ENCODE measurements at places on chromosomes 1 and 21.

DNA sequence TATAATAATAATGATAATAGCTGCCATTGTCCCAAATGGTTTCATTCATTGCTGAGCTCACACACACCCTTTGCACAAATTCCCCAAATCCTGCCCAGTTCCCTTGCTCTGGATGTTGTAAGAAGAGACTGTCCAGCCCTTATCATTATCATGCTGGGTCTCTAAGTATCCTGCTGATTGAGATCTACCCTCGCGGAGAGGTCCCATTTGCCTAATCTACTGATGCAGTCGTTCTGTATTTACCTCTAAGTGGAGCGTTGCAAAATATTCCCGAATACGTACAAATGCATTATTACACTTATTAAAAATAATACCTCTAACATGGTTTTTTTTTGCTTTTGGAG is 51.2 kb downstream of the TNFRSF8 start:
- no peak for DNase-seq

GRCh38 chr1:176559878-176560277 is 96.9 kb downstream of the PAPPA2 start:
- no peak for DNase-seq

GRCh38 chr1:162019446-162019845 is 4.2 kb downstream of the OLFML2B start:
- DNase-seq = no peak

DNA sequence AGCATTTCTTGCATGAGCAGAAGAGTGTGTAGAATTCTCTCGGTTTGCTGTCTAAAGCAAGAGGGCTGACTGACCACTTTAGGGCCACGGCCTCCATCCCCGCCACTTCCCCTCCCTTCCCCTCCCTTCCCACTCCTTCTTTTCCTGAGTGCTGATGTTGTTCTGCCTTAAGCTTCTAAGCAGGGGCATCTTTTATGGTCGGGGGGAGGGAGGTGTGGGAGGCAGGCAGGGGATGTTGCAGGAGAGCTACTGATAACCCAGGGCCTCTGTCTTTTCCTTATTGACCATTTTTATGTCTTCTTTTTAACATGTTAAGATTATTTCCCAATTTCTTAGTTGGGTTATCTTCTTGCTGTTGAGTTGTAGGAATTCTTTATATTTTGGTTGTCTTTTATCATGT is 15.1 kb downstream of the USP25 start:
- no peak for DNase-seq

DNA sequence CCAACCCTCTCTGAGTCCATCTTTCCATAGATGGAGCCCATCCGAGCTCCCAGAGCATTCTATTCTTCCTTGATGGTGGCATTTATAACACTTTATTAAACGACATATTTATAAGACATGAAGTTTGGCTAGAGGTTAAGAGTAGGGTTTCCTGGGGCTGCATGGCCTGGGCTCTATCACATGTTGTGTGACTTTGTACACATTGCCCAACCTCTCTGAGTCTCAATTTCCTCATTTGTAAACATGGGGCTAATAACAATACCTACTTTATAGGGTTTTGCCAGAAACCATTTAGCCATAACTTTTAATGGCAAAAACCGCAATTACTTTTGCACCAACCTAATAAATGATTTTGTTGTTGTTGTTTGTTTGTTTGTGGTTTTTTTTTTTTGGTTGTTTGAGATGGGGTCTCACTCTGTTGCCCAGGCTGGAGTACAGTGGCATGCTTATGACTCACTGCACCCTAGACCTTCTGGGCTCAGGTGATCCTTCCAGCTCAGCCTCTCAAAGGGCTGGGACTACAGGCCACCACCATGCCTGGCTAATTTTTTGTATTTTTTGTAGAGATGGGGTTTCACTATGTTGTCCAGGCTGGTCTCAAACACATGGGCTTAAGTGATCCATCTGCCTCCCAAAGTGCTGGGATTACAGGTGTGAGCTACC is 13.9 kb upstream of the ASAP3 start:
- DNase-seq = no peak

DNA sequence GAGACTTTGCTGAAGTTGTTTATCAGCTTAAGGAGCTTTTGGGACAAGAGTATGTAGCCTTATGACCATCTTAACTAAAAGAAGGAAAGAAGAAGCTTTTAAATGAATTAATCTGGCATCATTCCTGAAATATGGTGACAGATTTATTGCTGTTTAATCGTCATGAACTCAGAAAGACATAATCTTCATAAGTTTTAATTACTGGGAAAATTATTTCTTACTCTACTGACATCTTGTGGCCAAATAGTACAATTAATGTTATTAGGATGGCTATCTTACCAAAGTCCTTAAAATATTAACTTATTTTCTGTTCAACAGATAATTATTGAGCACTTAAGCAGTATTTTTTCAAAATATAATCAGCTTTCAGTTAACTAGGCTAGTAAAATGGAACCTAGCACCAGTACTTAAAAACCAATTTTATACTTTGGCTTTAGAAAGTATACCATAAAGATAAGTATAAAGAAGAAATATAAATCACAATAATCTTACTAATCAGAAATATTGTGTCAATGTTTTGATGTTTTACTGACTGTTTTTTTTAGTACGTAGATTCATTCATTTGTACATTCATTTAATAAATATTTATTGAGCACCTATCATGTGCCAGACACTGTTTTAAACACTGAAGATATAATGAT is 34.7 kb upstream of the GPR25 start:
- no peak for DNase-seq

DNA sequence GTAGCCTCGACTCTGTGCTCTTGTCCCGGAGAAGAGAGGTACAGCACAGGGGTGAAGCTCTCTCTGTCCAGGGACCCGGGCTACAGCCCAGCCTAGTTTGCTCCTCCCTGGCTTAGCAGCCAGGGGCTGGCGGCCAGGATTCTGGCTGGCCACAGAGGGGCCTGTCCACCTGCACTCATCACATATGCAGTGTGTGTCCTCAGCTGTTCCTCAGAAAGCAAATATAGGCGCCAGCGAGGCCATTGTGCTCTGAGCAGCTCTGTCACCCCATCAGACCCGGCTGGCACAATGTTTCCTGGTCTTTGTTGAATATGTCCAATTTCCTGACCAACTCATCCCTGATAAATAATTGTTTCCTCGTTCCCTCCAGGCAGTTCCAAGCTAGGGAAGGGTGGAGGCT is 28.5 kb downstream of the KCND3 start:
- DNase-seq = no peak

- no peak for DNase-seq
Observed at GRCh38 chr1:88371436-88372023, 312.5 kb upstream of the PKN2 start.

DNA sequence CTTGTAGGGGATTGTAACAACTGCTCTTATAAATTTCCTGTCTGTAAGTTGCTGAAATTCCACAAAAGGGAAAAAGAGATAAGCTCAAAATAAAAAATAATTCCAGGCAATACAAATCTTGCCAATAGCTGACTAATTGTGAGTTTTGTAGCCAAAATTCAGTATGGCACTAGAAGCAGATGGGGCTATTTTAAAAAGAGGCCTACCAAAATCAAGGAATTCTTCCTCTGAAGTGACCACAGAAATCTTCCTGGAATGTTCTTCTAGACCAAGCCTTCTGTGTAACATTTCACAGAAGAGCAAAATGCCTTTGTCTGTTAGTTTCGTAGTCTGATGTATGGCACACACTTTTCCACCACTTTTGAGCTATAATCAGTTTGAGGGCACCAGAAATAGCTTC is 127.6 kb downstream of the CYYR1 start:
- no peak for DNase-seq

DNA sequence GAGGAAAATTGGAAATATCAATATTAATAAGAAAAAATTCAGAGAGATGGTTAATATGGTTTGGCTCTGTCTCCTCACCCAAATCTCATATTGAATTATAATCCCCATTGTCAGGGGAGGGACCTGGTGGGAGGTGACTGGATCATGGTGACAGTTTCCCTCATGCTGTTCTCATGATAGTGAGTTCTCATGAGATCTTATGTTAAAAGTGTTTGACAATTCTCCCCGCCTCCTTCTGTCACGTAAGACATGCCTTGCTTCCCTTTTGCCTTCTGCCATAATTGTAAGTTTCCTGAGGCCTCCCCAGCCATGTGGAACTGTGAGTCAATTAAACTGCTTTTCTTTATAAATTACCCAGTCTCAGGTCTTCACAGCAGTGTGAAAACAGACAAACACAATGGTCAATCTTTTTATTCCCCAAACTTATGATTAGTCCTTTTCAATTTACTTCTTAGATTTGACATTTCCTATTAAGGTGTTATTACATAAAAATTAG is 11.0 kb downstream of the EGLN1 start:
- DNase-seq = no peak

GRCh38 chr1:165543532-165544438 is at the start of gene LRRC52:
Gene LRRC52 (plus strand): TSS chr1:165544000. CDS start chr1:165544297, 297 bp downstream.
- DNase-seq = no peak

GRCh38 chr1:116268211-116268610 is 104.8 kb upstream of the ATP1A1 start:
- peak; percentile 51 for DNase-seq

DNA sequence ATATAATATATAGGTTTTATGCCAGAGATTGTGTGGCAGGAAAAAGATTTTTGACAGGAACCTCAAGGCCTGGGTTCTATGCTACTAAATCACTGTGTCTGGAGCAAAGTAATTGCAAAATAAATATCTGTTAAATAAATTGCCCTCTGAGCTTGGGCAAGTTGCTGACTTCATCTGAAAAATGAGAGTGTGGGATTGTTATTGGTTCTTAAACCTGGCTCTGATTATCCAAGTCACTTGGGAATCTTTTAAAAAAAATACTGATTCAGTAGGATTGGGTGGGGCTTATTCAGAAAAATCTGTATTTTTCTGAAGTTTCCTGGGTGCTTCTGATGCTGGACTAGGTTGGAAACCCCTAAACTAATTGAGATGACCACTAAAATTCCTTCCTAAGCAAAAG is 174.1 kb upstream of the SGIP1 start:
- DNase-seq = no peak

DNA sequence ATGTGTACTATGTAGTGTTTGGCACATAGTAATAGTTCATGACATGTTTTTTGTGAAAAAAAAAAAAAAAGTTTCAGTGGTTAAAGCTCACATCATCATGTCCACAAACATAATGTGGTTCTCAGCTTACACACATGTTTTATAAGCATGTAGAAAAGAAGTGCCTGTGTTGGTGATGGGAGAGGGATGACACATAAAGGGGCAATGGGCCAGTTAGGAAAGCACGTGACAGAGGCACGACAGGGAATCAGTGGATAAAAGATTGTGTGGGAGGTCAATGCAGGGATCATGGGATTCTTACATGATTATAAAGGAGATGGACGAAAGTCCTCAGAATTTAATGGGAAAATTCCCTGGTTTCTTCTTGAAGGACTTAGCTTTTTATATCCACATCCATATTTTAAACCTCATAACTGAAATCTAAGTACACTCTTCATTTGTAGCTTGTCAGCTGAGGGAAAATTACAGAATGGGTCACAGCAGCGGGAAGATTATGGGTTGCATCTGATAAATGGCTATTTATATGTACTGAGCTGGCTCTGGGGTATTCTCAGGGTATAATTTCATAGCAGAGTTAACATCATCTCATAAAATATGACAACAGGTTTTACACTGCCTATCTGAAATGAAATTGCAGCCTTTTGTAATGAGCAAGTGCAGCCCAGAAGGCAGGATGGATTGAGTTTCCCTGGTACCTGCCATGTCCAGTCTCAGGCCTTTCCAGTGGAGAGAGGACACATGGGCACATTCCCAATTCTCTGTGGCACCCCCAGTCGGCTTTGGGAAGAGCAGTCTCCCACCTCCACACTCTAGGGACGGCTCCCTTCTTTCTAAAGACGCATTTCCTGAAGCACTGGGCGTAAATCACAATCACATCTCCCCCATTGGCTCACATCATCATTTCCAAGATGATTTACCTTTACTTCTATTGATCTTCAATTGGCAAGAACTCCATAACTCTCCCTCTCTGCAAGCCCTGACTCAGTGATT is 42.3 kb upstream of the NHLH2 start:
- no peak for DNase-seq

GRCh38 chr1:223492044-223492443 is 98.8 kb downstream of the CCDC185 start:
- DNase-seq = no peak

GRCh38 chr1:26290122-26290881 is 10.4 kb downstream of the SH3BGRL3 start:
- no peak for DNase-seq

DNA sequence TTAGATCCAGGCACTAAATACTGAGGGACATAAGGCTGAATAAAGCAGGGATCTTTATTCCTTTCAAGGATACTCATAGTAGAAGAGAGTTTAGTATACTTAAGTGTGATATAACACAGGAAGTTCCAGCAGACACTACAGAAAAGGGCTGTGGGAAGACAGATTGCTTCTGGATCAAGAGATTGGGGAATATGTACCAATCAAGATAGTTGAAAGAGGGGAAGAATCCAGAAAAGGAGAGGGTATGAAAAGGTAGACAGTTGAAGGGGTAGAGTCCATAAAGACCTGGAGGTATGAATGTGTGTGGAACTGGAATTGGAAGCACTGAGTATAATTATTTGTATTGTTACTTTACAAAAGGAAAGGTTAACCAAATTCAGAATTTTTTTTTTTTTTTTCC is 2.4 kb downstream of the RPS6KC1 start:
- DNase-seq = no peak

- no peak for DNase-seq
Observed at GRCh38 chr1:8643542-8644536, 173.6 kb downstream of the RERE start.

DNA sequence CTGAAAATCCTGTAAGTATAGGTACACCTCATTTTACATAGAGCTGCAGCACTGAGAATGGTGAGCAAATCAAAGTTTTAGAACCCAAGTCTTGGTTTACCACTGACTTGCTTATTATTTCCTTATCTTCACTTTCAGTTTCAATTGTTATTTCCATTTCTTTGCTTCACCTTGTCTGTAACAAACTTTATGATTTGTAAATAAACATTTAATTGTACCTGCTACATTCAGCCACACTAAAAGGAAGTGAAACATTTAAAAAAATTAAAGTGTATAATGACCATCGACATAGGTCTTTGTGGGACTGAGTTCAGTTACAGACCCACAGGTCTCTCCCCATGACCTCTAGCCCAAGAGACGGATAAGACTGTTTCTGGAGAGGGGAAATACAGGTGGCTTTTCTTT is 34.4 kb downstream of the LGR6 start:
- no peak for DNase-seq

GRCh38 chr1:230191079-230191804 is 124.2 kb downstream of the GALNT2 start:
- DNase-seq = no peak

- DNase-seq = peak; percentile 20
Observed at GRCh38 chr1:225845571-225846259, 35.8 kb downstream of the EPHX1 start.

GRCh38 chr1:64934115-64934877 is 32.1 kb downstream of the JAK1 start:
- no peak for DNase-seq

Data from occipital lobe (tissue), 3 donors.